ENCODE measurements at places on chromosomes 5 and 9.

- DNase-seq, result no peak
Observed at GRCh38 chr9:33143241-33143661, 23.9 kb downstream of the B4GALT1 start.

- no peak for DNase-seq
Observed at GRCh38 chr5:1105350-1106265, 6.3 kb downstream of the SLC12A7 start.

DNA sequence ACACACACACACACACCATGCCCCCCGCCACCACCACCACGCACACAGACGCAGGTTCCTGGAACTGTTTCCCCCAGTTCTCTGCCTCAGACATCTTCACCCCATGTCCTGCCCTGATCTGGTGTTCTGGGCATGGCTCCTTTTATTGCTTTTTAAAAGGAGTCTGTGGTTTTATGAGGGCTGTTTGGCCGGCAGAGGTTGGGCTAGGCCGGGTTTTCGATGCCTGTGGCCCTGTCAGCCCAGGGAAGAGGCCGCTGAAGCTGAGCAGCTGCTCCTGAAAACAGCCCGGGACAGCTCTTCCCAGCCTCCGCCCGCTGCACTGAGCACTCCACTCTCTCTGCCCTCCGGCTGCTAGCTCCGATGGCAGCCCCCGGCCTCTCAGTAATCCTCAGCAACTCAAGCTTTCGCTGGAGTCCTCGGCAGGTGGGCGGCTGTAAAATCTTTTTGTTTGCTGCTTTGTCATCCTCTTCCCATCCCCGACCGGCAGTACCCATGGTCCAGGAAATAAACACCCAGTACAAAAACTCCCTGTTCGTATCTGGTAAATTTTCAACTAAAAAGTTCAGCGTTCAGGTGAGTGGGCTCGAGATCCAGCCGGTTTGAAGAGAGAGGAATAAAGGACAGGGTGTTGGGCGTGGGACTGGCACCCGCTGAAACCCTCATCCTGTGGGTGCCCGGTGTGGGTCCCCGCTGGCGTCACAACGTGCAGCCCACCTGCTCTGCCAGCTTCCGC is 103.0 kb upstream of the ERCC6L2 start:
- no peak for DNase-seq

DNA sequence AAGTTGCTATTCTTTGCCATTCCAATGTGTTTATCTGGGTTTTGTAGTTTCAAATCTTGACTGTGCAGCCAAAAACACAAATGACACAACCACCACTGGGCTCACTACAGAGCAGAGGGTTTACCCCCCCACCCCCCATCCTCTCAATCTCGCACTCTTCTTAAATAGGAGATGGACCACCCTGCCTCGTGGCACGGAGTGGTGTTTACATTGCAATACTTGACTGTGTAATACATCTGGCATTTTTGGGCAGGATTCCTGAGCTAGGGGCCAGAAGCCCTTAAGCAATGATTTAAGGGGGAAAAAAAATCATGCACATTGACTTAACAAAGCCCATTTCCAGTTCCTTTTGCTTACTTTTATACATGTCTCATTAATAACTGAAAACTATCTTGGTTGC is 19.0 kb downstream of the PTCH1 start:
- no peak for DNase-seq

GRCh38 chr5:76413746-76414145 is 10.7 kb downstream of the IQGAP2 start:
- DNase-seq, result no peak

DNA sequence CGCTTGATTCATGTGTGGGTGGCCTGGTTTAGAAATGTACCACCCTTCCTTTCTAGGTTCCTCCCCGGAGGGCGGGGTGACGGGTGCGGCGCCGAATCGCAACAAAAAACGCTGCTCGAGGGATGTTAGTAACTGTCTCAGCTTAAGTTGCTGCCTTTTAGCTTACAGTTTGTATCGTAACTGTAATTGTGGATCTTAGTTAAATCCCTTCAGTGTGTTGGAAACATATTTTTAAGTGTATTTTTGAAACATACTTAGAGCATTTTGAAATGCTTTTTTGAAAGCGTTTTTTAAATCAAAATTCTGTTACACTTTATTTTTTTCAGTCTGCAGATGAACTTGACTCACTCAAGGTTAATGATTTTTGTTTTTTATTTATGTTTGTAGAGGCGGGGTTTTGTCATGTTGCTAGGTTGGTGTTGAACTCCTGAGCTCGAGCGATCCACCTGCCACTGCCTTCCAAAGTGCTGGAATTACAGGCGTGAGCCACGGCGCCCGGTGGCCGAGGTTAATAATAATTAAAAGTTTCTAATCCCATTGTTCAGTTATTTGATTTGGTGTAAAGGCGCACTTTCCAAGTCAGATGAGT is 997 bp upstream of the CHD1 start:
- no peak for DNase-seq

DNA sequence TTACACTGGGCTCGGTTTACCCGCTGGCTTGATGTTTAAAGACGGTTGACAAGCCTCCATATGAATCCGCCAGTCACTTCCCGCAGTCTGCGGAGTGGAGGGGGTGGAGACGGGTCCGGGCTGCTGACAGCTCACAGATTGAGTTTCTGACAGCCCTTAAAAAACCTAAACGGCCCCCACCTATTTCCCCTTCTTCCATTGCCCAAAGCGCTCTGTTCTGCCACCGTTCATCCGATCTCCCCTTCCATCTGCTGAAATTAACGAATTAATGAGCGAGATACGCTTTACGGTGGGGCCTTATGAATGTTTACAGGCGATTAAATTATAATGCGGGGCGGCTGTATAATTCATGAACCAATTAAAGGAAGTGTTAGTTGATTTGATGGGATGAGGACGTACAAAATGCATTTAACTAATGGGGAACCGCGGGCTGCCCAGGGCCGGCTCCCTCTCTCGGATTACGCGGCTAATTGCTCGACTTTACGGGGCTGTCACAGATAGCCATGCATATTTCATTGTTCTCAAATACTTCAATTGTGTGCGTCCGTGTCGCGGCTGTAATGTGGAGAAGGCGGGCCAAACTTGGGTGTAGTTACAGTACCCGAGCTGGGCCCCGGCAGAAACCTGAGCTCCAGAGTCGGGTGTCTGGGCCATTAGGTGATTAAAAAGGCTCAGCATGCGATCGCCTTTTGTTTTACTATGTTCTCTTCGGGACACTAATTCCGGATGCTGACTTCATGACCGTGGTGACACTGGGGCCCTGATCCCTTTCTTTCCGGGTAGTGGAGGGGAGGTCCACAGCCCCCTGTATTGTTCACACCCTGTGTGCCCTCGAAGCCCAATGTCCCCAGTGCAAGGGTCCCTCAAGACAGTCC is 74.9 kb downstream of the GTF3C4 start:
- DNase-seq, result no peak

DNA sequence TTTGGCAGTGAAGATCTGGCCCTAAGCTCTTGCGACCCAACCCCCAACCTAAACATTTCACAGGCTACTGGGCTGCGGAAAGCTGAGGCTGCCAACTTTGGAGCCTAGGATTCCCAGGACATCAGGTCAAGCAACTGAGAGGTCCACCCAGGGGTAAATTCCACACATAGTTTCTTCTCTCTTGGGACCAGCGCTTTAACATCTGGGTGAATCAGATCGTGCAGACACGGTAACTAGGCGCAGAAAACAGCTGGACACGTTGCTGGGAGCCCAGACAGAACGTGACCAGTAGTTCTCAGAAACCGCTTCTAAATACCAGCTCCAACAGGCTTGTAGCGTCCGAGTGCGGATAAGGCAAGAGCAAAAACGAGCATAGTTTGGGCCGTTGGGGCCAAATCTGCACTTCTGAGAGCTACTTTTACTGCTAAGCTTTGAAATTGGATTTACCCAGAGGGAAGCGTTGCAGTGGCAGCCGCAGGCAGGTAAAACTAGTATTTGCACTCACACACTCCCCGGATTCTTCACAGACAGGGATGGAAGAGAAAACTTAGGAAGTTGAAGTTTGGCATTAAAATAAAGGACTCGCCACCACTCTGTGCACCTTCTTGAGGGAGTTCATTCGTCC is 11.8 kb downstream of the ITGA1 start:
- DNase-seq, result no peak

- DNase-seq, result no peak
Observed at GRCh38 chr5:142871363-142872193, 101.4 kb downstream of the ARHGAP26 start.

DNA sequence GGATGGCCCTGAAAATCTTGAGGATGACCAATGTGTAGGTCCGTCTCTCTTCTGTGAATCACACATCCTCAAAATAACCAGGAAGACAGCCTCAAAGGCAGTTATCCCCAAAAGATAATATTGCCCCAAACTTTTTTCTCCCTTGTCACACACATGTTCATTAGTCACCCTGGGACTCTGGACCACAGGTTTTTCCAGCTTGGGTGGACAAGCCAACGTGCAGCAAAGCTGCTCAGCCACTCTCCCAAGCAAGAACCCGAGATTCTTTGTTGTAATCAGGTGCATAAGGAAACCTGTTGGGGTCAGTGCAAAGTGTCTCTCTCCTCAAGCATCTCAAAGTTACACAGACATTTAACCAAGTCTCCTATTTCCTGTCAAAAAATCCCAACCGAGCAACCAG is 196.6 kb downstream of the GNA14 start:
- no peak for DNase-seq

DNA sequence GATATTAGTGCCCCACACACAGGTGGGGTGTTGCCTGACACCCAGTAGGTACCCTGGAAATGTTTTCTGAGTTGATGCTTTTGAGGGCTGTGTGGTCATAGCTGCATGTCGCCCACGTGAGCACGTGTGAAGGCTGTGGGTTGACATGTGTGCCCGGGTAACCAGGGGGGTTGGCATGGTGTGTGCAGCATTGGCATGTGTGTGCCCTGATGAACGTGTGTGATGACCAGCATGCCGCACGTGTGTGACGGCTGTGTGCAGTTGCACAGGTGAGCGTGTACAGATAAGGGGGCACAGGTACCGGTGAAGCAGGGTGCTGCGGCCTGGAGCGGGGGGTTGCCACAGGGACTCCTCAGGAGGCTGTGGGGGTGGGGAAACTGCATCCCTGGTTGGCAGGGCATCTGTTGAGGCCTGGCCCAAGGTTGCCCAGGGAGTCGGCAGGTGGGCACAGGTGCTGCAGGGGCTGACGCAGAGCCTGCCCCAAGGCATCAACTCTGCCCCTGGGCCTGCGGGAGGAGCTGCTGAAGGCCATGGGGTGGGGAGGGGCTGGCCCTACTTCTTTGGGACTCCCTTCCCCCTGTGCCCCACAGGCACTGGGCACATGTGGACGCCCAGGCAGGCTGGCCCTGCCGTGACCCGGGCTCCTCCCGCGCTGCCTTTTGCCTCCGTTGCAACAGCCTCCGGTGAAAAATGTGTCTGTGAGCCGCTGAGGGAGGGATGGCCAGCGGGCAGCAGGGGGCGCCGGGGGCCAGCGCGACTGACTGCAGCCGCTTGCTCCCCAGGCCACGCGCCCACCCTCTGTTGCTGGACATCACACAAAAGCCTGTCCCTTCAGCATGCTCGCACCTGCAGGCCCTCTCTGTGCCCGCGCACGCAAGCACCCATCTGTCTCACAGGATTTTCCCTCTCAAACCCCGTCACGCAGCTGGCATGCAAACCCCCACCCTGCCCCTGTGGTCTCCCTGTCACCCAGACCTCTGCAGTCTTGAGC is 2.2 kb downstream of the UNC5A start:
- DNase-seq, result no peak

GRCh38 chr9:77486463-77486862 is 161.7 kb downstream of the GNA14 start:
- DNase-seq, result no peak

GRCh38 chr5:16618138-16618897 is 1.5 kb upstream of the RETREG1 start:
- peak; percentile 87 for DNase-seq

- DNase-seq, result no peak
Observed at GRCh38 chr9:35814106-35814840, 569 bp downstream of the HINT2 start.

- no peak for DNase-seq
Observed at GRCh38 chr9:88685966-88686365, 151.0 kb downstream of the NXNL2 start.

DNA sequence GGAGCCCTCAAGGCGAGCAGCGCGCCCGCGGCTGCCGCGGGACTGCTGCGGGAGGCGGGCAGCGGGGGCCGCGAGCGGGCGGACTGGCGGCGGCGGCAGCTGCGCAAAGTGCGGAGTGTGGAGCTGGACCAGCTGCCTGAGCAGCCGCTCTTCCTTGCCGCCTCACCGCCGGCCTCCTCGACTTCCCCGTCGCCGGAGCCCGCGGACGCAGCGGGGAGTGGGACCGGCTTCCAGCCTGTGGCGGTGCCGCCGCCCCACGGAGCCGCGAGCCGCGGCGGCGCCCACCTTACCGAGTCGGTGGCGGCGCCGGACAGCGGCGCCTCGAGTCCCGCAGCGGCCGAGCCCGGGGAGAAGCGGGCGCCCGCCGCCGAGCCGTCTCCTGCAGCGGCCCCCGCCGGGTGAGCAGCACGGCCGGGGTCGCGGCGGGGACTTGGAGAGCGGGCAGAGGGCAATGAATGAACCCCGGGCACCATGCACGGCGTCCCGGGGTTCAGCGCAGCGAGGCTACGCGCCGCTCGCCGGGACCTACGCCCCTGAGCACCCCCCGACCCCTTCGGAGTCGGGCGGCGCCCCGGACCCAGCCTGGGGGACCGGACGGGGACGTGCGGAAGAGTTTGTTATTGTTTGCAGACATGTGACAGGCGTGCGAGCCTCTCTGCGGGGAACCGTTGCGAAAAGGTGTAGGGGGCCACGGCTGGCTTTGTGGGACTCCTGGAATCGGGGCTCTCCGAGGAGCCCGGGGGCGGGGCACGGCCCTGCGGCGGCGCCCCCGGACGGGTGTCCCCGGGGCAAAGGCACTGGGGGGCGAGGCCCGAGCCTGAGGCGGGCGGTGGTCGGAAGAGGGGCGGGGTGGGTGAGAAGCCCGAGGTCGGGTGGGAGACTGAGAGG is 553 bp downstream of the MAP3K1 start:
- no peak for DNase-seq

GRCh38 chr9:108271646-108272348 is 584.0 kb downstream of the ACTL7B start:
- DNase-seq, result peak; percentile 98

GRCh38 chr5:114447084-114447773 is 85.4 kb downstream of the KCNN2 start:
- no peak for DNase-seq

- no peak for DNase-seq
Observed at GRCh38 chr9:121671612-121672155, 20.2 kb downstream of the DAB2IP start.

DNA sequence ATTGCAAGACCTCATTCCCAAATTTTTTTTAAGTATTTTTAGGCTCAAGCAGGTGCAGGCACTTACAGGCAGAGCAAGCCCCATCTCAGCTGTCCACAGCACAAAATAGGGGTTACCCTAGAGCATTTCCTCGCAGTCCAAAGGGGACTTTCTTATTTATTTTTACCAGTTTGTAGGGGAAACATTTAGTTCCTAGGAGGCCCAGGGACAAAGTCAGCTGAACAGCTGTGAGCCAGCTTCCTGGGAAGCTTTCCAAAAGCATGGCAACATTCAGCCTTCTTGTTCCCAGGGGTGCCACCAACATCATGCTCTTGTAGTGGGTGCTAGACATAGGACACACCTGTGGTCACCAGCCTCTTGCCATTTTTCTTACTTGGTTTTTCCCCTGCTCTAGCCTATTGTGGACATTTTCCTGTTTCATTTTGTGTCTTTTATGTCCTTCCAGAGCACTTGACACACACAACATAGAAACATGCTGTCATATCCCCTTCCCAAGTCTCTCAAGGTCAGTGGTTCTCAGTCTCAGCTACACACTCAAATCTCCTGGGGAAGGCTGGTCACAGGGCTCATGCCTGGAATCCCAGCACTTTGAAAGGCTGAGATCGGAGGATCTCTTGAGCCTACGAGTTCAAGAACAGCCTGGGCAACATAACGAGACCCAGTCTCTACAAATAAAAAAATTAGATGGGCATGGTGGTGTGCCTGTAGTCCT is 38.2 kb downstream of the HAVCR1 start:
- DNase-seq, result no peak
